Cortex of kidney (tissue), 1 donor: ENCODE measurements at places on chromosomes 11 and 22.

DNA sequence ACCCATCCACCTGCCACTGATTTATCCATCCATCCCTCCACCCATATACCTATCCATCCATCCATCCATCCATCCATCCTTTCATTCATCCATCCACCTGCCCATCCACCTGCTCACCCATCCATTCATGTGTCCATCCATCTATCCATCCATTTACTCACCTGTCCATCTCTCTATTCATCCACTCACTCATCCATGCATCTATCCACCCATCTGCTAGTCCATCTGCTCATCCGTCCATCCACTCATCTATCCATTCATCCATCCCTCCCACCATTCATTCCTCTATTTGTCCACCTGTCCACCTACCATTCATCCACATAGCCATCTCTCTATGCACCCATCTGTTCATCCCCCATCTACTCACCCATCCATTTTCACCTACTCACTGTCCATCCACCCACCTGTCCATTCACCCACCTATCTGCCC lies 48.6 kb upstream of the CCDC188 start:
- no peak for DNase-seq

GRCh38 chr11:74746868-74747267 lies 1.8 kb upstream of the RNF169 start:
- no peak for DNase-seq

- DNase-seq, result no peak
These were observed 564.5 kb upstream of the B3GAT1 start for GRCh38 chr11:134976551-134976950.

- no peak for DNase-seq
These were observed 23.7 kb downstream of the TMPRSS13 start for GRCh38 chr11:117905524-117905923.

GRCh38 chr11:62125881-62126280 lies 2.1 kb downstream of the INCENP start:
- DNase-seq, result no peak

DNA sequence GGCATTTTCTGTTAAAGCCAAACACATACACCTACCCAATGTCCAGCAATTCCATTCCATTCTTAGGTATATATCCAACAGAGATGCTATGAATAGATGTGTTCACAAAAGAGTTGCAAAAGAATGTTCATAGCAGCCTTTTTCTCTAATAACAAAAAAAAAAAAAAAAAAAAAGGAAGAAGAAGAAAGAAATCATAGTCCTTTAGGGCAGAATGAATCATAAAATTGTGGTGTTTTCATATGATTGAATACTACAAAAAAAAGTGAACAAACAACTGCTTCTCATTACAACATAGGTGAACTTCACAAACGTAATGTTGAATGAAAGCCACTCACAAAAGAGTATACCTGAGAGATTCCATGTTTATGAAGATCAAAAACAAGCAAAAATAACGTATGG lies 66.8 kb upstream of the GRK3 start:
- no peak for DNase-seq

- no peak for DNase-seq
These were observed 14.1 kb upstream of the TMEM121B start for GRCh38 chr22:17135153-17135760.

DNA sequence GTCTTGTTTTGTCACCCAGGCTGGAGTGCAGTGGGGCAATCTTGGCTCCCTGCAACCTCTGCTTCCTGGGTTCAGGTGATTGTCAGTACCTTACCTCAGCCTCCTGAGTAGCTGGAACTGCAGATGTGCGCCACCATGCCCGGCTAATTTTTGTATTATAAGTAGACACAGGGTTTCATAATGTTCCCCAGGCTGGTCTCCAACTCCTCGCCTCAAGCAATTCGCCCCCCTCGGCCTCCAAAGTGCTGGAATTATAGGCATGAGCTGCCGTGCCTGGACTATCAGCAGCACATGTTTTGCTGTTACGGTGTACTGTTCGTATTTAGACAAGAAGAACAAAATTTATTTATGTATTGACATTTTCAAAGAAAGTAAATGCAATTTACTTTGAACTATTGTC lies 34.8 kb downstream of the RAB39A start:
- no peak for DNase-seq

GRCh38 chr11:92775003-92775676 lies 194.3 kb upstream of the MTNR1B start:
- DNase-seq, result no peak

GRCh38 chr11:107898270-107898669 lies 30.0 kb upstream of the RAB39A start:
- DNase-seq, result no peak

GRCh38 chr11:108302121-108302785 lies 79.4 kb downstream of the ATM start:
- DNase-seq, result no peak

GRCh38 chr11:6229911-6230310 lies 4.5 kb downstream of the FHIP1B start:
- no peak for DNase-seq

- no peak for DNase-seq
These were observed 9.0 kb upstream of the COMT start for GRCh38 chr22:19932367-19933206.

GRCh38 chr22:36585841-36586240 lies 56.9 kb upstream of the EIF3D start:
- DNase-seq, result no peak

GRCh38 chr11:70176940-70177689 lies 26.0 kb upstream of the FADD start:
- no peak for DNase-seq

DNA sequence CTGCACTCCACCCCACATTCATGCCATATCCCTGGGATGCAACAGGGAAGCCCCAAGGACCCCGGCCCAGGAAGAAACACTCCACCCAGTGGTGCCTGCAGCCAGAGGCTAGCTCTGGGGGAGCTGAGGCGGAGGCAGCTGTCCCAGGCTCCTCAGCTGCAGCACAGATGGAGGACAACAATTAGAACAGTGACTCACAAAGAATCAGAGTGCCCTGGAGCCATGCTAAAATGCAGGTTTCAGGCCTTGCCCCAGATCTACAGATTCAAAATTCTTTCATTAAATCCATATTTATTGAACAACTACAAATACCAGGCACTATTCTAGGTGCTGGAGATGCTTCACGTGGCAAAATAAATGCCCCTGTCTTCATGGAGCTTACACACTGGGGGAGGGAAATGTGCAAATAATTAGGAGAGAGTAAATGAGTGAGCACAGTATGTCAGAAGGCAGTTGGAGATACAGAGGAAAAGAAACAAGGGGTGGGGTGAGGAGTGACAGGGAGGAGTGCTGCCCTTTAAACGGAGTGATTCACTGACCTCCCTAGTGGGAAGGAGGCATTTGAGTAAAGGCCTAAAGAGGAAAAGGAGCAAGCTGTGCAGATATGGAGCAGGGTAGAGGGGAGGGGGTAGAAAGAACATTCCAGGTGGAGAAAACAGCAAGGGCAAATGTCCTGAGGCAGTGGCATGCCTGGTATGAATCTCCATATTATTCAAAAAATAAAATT lies 73.3 kb upstream of the CSNK2A3 start:
- DNase-seq, result no peak

GRCh38 chr22:27690599-27690998 lies 111.0 kb downstream of the MN1 start:
- no peak for DNase-seq

DNA sequence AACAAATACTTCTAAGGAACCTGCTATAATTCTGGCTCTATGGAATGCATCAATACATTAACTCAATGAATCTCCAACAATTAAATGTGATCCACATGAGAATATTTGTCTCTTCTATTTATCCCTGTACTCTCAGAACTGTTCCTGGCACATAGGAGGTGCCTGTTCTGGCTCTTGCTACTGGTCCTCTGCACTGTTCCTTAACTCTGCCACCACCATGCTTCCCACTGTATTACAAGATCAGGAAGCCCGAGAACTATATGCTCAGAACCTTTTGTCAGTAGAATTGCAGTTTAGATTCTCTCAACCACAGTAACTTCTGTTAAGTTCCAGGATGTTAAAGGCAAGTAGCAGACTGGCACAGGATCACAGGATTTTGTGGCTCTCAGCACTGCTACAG lies 376.3 kb upstream of the CCDC90B start:
- DNase-seq, result no peak

- no peak for DNase-seq
These were observed 219.7 kb downstream of the BARX2 start for GRCh38 chr11:129595038-129595962.

GRCh38 chr11:71326328-71326940 lies 74.1 kb upstream of the SHANK2 start:
- DNase-seq, result no peak

GRCh38 chr11:3049430-3050243 lies 7.6 kb downstream of the CARS1 start:
- DNase-seq, result no peak

DNA sequence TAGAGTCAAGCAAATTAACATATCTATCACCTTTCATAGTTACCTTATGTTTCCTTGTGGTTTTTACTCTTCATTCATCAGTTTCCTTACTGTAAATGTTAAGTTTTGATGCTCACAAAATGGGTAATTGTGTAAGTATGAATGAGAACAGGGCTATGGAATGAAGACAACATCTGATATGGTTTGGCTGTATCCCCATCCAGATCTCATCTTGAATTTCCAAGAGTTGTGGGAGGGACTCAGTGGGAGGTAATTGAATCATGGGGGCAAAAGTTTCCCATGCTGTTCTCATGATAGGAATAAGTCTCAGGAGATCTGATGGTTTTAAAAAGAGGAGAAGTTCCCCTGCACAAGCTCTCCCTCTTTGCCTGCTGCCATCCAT lies 107.6 kb downstream of the CCDC34 start:
- no peak for DNase-seq

- DNase-seq, result no peak
These were observed 19.2 kb downstream of the SERPIND1 start for GRCh38 chr22:20792966-20793728.

- DNase-seq, result no peak
These were observed 12.9 kb upstream of the FAT3 start for GRCh38 chr11:92211576-92212167.

DNA sequence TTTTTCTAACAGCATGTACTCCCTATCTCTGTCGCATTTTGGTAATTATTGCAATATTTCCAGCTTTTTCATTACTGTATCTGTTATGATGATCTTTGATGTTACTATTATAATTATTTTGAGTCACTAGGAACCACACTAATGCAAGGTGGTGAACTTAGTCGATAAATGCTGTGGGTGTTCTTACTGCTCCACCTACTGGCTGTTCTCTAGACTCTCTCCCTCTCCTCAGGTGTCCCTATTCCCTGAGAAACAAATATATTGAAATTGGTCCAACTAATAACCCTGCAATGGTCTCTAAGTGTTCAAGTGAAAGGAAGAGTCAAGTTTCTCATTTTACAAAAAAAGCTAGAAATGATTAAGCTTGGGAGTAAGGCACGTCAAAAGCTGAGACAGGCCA lies 10.5 kb downstream of the ARL14EP start:
- no peak for DNase-seq

GRCh38 chr22:47630741-47631534 lies 868.5 kb downstream of the TBC1D22A start:
- DNase-seq, result no peak

DNA sequence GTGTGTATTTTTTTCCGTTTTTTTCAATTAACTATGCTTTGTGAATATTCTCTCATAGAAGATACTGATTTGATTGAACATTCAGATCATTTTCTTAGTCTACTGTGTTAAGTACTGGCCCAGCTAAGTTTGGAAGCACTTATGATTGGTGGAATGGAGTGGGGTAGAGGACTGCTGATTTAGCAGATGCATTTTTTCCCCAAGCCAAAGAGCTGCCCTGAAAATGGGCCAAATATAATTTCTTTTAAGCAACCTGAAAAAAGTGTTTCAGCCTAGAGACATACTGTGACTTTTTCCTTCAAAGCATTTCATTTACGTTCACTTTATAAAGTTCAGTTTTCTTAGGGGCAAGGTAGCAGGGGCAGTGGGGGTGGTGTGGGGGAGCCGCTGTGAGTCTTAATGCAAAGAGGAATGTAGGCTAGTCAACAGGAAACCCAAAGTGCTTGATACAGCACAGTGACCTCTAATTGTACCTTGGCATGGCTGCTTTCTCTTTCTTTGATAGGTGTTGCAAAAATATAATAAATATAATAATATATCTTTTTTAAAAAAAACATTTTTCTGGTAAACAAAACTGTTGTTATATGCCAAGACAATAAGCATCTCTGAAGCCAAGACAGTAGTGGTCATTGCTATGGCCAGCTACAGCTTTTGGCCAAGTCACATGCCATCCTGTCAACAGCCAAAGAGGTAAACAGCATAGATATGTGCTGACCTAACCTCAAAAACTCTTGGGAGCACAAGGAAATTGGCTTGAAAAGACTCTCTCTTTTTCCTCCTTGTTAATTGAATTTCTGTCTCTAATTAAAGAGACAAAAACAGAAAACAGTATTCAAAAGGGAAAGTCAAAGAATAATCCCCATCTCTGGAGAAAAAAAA lies 58.8 kb downstream of the LIF start:
- DNase-seq, result no peak
